Lung (tissue), 17 donors: ENCODE measurements at places on chromosomes 4 and X. TPM values are rescaled to one million over a fixed set of nuclear protein-coding genes. Genes with fewer than 3 reads are reported as not detected.

- peak; percentile 60 for DNase-seq
Observed at GRCh38 chr4:87465739-87466366, 43.5 kb downstream of the NUDT9 start.

- DNase-seq, result no peak
Observed at GRCh38 chr4:1297023-1297395, 7.3 kb downstream of the MAEA start.

DNA sequence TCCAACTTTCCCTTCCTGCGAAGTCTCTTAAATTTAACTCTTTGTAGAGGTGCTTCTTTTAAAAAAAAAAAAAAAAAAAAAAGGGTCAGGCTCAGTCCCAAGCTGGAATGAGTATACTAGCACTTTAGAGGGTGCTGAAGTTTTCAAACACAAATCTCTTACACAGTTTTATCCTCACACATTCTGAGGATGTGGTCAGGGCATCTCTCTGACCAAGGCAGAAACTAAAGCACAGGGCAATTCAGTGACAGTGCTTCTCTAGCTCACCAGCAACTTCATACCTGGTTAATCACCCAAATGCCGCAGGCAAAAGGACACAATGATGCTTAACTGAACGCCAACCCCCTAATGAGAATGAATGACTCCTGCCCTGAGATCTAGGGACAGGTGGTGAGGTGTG lies 9.8 kb upstream of the PGM2 start:
- DNase-seq, result no peak

DNA sequence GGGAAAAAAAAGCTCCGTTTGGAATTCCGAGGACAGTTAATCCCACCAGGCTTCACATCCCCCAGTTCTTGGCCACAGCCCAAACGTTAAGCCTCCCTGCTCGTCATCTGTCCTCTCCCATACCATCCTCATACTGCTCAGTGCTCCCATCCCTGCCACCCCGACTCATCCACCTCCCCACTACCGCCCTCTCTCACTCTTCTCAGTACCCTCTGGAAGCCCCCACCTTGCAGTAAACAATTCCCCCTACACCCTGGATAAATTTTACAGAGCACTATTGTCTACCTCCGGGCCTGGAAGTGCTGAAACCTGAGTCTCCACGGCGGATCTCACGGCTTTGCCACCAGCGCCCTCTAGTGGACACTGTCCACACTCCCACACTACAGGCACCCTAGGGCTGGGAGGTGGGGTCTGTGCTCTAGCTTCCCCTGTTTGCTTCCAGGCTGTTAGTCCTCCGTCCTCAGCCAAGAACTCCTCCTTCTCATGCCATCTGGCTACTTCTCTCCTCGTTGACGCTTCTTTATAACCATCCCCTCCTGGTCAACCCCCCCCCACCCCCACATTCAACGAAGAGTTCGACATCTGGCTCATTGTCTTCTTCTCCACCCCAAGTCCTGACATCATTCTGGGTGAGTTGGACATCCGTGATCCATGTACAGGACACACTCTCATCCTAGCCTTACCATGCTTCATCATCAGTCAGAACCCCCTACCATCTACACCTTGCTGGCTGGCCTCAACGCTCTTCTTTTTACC lies 54.5 kb downstream of the RTL9 start:
- DNase-seq, result peak; percentile 79

- DNase-seq, result no peak
Observed at GRCh38 chr4:3766785-3767569, 792 bp downstream of the ADRA2C start.

DNA sequence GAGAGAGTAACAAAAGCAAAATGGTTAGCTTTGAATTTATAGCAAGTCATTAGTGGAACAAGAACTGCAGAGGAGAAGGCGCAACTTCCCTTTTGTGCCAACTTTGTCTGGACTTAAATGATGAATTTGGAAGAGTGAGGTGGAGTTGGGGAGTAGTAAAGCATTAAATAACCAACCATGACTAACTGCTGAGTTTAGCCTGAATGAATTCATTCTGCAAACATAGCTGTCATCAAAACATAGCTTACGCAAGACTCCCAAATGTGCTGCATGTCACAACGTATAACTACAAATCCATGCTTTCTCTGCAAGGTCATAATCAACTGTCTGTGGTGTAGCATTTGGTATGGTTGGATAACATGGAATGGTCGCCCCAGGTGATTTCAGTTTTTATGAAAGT lies 75.9 kb upstream of the RPL34 start:
- peak; percentile 7 for DNase-seq

GRCh38 chr4:141307241-141307689 lies 86.6 kb downstream of the ZNF330 start:
- peak; percentile 24 for DNase-seq

DNA sequence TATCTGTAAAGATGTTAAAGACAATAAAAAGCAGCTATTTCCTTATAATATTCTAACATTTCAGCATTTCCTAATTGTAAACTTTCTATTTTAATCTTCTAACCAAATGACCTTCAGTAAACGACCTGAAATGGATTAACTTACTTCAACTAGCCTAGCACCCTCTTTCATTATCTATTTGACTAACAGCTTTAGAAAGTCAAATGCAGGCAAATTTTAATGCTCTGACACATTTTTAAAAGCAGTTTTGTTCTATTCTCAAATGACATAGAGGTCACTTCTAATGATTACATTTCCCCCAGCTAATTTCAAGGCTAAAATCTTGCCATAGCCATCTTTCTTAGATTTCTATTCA lies 41.9 kb downstream of the SLC7A11 start:
- no peak for DNase-seq

GRCh38 chr4:71415491-71415890 lies 76.7 kb downstream of the SLC4A4 start:
- DNase-seq, result no peak

DNA sequence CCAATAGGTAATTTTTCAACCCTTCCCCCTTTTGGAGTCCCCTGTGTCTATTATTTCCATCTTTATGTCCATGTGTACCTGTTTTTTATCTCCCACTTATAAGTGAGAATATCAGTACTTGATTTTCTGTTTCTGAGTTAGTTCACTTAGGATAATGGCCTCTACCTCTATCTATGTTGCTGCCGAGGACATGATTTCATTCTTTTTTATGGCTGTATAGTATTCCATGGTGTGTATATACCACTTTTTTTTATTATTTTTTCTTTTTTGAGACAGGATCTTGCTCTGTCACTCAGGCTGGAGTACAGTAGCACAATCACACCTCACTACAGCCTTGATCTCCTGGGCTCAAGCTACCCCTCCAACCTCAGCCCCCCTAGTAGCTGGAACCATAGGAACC lies 47.6 kb downstream of the FUNDC1 start:
- no peak for DNase-seq

The F8A3 gene
- 6.0 TPM for total RNA-seq

The BGN gene
- 77.9 TPM for total RNA-seq

The GNRHR gene
- not detected for total RNA-seq

The WWC2 gene
- 124 TPM for total RNA-seq
